GM12865 (cell line): ENCODE measurements at places on chromosomes 4 and X.

DNA sequence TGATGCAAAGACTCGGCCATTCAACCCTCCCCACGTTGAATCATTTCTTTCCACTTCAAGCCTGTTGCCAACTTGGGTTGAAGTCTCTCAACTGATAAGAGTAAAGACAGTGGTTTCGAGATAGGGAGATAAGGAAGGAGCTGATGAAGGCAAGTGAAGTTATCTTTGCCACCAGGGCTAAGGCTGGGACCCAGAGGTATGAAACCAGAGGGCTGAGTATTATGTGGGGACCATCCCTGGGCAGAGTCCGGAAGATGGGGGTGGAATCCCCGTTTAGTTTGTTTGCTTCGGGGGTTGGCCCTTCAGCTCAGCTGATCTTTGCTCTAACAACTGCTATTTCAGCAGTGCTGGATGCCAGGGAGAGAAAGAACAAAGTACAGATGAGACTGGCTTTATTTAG lies 2.3 kb upstream of the XPNPEP2 start:
- DNase-seq: no peak

GRCh38 chrX:109966246-109966645 lies 36.7 kb upstream of the TMEM164 start:
- DNase-seq: no peak

GRCh38 chrX:136115904-136116297 lies 31.4 kb upstream of the FHL1 start:
- no peak for DNase-seq

- no peak for DNase-seq
Measured at GRCh38 chr4:11954093-11954492, 525.4 kb upstream of the HS3ST1 start.

GRCh38 chr4:102574317-102574716 lies 73.2 kb downstream of the NFKB1 start:
- no peak for DNase-seq

DNA sequence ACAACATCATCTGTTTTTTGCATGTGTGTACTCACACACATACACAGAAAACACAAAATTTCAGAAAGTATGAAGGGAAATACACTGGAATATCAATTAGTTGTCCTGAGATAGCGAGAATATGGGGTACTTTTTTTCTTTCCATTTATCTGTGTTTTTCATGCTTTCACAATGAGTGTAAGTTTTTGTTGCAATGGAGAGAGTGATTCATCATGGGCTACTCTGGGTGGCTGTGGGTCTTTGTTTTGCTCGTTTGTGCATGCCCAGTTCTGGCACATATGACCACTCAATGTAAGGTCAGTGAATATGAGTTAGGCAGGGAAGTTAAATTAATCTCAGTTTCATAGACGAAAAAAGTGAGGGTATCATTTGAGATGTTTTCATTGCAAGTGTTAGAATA lies 26.9 kb downstream of the XK start:
- DNase-seq: no peak
